Choroid plexus epithelial cell (primary cell): ENCODE measurements at places on chromosomes 12 and 14.

GRCh38 chr14:76101391-76102379 is 50.0 kb upstream of the GPATCH2L start:
- peak; percentile 10 for DNase-seq

GRCh38 chr12:14995583-14996425 is 23.0 kb downstream of the PDE6H start:
- peak; percentile 89 for DNase-seq

DNA sequence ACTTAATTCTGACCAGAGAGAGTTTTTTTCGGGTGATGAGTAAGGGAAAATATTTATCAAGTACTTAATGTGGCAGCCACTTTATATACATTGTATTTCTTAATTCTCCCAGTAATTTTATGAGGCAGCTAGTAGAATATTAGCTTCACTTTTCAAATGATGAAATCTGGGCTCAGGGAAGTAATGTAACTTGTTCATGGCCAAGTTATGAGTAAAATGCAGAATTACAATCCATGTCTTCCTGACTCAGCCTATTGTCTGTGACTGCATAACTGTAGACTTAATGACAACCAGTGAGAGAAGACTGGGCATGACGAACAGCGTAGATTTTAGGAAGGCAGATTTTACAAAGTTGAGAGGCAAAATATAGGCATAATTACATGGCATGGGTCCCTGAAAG is 106.7 kb upstream of the MIS18BP1 start:
- no peak for DNase-seq

DNA sequence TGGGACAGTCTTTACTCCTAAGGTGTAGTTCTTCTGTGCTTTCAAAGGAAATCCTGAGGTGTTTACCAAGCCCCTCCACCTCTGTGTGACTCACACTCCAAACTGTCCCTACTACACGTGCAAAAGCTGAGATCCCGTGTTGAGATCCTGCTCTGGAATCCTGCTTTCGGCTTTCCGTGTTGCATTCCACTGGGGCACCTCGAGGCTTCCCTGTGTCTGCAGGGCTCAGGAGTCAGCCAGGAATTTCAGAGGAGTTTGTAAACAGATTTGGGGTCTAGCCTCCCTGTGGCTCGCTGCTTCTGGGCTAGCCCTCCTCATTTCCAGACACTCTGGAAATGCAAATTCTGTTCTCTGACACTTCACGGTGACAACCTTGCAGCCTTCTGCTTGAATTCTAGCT is 48.4 kb downstream of the CACNA2D4 start:
- no peak for DNase-seq

DNA sequence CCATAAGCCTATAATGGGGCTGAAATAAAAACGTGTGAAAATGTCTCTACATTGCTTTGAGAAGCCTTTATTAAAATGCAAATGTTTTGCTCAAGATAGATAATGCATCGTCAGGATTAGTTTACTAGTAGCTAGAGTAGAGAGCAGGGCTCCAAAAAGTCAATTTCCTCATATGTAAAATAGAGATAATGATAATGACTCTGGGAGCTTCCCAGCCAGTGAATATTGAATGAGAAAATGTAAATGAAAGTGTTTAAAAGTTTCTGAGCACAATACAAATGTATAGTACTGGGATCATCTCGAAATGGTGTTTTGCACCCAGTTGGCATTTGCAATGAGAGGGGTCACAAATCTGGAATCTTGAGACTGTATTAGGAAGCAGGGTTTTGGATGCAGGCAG is 135.3 kb downstream of the OTOGL start:
- no peak for DNase-seq

DNA sequence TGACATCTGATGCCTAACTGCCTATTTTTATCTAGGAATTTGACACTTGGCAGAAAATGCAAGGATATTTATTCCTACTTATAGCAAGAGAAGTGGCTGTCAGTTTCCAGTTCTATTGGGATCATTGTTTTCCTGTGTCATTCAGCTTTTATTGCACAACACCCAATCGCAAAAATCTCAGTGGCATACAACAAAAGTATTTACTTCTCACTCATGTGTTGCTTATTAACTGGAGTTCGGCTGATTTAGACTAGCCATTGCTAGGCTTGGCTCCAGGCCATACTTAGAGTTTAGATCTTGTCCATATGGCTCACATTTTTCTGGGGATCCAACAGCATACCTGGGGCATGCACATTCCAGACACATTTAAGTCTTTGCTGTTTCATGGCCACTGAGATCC is 218.6 kb upstream of the SYT1 start:
- DNase-seq = peak; percentile 27

DNA sequence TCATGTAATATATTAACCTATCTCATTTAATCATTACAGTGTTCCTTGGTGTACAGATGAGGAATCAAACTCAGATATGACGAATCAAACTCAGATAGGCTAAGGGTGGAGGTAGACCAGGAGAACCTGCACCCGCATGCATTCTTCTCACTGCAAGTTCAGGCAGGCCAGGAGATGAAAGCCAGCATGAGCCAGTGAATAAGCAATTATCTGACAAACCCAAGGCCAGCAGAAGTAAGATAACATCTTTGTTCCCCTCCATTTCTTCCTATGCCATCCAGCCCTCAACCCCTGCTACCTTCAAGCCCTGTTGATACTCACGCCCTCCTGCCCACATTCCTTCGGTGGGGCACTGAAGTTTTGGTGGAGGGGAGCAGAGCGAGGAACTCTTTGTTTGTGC is 152.2 kb downstream of the ETV6 start:
- no peak for DNase-seq

- no peak for DNase-seq
These were observed 31.8 kb downstream of the PELI2 start for GRCh38 chr14:56149995-56150394.

GRCh38 chr14:48914921-48915320 is 671.3 kb downstream of the RPS29 start:
- DNase-seq = no peak

GRCh38 chr12:123231931-123232330 is 1.0 kb downstream of the MPHOSPH9 start:
- DNase-seq = no peak

DNA sequence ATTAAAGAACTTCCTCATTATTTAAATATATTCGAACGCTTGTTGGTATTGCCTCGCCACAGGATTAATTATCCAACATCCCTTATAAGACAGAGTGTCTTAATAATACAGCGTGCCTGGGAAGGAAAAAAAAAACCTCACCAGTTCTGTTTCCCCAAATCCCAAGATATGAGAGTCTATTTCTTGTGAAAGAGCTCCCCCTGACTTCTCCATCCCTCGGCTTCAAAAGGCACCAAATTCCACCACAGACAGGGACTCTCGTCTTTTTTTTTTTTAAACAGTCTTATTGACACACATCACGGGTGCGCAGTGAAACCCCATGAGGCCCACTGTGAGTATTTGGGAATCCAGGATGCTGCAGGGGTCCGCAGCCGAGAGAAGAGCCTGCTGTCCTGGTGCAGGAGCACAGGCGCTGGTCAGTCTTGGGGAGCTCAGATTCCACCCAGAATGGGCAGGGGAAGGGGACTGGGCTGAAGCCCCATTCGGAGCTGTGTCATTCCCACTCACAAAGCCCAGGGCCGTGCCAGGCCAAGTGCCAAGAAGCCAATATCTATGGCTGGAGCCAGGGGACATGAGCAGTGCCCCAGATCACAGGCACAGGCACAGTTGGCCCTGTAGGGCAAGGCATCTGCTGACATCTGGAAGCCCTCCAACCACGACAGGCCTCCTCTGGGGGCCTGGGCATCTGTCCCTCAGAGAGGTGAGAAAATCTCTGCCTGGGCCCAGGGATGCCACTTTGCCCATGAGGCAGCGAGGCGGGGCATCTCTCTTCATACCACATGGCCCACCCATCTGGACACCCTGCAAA is 71.9 kb downstream of the BCL11B start:
- DNase-seq = no peak

DNA sequence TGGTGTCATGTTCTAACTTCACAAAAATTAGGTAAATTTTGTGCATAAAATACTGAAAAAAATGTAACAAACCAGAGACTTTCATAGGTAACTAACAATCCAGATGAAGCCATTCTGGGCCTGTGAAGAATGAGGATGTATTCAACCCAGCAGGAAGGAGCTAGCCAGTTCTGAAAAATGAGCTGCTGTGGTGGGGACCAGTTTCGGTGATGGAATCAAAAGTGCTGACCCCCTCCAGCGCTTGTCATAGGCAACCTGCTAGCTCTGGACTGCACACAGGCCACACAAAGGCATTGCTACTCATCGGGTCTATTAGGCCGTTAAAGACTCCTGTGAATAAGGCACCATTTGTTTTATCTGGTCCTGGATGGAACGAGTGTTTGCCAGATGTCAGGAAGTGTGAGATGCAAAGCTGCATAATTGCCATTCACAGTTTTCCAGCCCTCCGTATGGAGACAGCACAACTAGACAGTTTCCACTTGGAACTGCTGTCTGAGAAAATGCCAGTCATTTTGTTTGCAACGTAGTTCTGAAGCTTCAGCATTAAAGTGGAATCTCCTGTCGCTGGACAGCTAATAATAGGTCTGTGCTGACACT is 3.3 kb upstream of the RIMBP2 start:
- DNase-seq = no peak

DNA sequence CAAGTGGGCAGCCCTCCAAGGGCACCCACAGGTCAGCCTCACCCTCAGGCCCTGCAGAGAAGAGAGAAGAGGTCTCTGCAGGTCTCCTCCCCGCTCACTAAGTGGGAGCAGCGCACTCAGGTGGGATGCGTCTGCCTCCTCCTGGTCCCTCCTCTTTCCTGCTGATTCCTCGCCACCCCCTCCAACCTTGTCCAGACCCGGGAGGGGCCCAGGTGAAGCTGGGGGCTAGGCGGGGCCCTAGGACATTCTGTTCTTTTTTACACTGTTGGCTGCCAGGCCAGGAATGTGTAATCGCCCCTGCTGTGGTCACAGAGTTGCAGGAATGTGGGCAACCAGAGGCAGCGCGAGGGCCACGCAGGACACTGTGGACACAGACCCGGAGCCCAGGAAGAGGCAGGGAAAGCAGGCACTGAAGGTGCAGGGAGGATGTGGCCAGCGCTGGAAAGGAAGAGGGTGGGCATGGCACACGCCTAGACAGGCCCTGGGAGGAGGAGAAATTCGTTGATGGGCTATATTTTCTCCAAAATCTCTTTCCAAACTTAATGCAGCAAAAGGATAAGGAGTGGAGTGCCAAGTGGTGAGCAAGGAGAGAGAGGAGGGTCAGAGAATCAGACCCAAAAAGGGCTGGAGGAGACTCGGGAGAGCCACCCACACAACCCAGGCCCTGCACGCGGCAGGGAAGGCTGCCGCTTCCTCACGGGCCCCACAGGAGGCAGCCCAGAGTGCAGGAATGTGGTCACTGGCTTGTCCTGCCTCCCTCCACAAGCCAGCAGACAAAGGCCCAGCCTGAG is 911 bp upstream of the SCNN1A start:
- DNase-seq = peak; percentile 73

- no peak for DNase-seq
These were observed 106.6 kb downstream of the BTG1 start for GRCh38 chr12:92039046-92039445.

- peak; percentile 52 for DNase-seq
These were observed 48.2 kb upstream of the FRMD6 start for GRCh38 chr14:51603495-51603894.

DNA sequence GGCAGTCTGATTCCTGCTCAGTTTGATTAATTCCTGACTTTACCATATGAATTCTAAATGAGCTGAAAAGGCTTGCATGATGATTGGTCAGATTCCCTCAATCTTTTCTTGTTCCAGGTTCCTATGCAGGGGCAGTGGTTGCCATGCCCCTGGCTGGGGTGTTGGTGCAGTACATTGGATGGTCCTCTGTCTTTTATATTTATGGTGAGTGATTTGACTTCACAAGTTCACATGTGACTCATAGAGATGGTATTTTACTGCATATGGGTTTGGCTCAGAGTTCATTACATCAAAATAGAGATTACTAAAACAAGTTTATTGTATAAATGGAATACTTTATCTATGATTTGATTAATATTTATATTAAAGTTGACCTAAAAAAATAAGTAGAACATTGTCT is 44.8 kb downstream of the SLC17A8 start:
- peak; percentile 76 for DNase-seq

DNA sequence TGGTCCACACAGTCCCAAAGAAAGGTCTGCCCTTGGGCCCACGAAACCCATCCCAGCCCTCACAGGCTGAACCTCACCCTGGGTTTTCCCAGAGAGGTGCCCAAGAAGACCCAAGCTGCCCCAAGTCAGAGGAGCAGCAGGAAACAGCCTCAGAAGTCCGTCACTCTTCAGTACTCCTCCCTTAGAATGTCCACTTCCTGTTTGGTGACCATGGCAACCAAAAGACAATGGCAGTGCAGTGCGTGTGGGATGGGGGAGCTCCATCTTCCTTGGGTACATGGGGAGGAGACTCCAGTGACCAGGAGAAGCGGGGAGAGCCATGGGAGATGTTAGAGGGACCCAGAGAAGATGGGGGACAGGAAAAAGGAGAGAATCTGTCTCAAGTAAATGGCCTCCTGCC is 11.3 kb downstream of the SELPLG start:
- DNase-seq = peak; percentile 61

GRCh38 chr12:15982071-15982470 is 70.9 kb downstream of the DERA start:
- DNase-seq = peak; percentile 26

DNA sequence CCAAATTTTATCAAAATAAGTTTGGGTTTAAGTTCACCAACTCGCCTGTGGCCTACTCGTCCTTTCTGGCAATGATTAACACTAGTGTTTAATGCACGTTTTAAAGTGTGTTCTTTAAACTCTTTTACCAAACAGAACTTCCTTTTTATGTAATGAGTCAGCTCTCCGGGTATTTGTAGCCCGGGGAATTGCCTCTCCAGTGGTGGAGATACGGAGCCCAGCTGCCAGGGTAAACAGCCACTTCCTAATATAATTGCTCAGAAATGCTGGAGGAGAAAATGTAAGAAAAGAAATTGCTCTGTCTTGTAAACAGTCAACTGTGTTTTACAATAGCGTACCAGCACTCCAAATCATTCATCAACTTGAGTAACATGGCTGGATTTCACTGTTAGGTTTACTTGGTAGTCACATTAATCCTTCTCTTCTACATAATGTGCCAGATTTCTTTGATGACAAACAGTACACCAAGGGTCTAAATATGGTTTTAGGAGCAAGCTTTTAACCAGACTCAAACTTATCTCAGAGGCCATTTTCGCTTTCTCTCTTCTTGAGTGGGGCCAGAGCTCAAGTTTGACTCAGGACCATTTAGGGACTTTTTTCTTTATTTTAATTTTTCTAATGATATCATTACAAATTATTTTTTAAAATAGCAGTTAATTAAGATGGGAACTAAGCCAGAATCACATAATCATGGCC is 101.2 kb upstream of the SLC38A2 start:
- DNase-seq = peak; percentile 95

- no peak for DNase-seq
These were observed 420.3 kb upstream of the PRICKLE1 start for GRCh38 chr12:43009846-43010240.
